ENCODE measurements at places on chromosomes 1 and 21.

GRCh38 chr1:160351629-160352028, 8.4 kb downstream of the NCSTN start:
- no peak for DNase-seq

DNA sequence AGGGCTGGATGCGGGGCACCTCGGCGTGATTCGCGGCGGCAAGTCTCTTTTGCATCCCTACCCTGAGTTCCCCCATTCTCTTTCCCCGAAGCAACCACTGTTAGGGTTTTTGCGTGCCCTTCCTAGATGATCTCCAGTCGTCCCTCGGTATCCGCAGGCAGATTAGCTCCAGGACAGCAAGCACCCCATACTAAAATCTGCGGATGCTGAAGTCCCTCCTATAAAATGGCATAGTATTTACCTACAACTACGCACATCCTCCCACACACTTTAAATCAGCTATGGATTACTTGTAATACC, 22.8 kb upstream of the CFAP126 start:
- no peak for DNase-seq

DNA sequence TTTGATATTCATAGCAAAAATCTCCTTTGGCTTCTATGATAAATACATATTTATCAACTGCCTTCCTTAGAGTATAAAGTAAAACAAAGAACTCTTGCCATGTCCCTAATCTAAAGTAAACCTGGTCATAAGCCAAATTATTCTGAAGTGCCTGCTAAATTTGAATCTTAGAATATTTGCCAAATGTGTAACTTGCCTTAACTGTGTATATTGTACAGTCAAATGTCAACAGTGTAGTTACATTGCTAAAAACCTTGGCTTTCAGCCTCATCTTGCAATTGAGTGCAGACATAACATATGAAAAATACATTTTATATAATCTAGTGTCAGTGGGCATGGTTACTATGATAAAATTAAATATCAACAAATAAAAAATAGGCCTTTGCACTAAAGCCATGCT, 583.4 kb upstream of the ADAMTS5 start:
- no peak for DNase-seq

DNA sequence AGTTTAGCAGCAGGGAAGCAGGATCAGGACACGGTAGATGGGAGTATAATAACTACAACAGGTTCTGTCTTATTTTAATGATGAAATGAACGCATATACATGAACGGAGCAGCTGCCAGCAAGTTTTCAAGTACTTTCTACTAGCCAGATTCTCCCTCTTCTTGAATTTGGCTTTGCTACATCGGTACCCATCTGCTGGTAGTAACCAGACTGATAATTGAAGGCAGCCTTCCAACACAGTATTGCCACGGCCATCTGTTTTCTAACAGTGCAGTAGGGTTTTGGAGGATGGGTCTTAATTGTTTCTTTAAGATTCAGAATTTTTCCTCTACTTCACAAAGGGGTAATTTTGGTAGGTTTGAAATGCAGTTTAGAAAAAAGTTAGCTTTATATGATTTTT, 33.4 kb downstream of the CENPF start:
- no peak for DNase-seq

DNA sequence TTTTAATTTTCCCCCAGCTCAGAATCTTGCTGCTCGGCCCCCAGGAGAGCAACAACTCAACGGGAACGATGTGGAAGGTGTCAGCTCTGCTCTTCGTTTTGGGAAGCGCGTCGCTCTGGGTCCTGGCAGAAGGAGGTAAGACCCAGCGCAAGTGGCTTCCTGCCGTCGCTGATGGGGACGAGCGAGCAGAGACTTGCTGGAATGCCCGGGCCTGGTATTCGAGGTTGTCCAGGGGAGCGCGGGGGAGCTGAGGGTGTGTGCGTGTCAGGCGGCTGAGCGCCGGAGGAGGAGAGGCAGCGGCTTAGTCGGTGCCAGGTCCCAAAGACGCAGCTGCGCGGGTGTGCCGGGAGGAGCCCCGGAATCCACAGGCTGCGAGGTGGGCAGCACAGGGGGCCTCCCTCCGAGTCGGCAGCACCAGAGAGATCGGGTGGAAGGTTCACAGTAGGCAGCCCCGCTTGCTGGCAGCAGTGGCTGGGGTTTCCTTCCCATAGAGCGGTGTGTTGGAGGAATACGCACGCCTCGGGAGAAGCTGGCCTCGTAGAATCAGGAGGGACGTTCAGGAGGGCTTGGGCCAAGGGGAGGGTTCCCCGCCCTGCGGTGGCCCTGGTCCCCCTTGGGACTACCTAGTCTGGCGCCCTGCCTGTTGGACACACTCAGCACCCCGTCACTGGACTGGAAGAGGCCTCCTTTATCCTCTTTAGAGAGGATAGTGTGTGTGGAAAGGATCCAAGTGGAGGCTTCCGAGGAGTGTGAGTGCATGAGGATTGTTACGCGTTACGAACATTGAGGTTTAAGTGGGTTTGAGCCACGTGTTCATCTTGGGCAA, 547 bp downstream of the PDPN start:
- DNase-seq: no peak

GRCh38 chr1:26064553-26064952, 2.9 kb downstream of the TRIM63 start:
- no peak for DNase-seq

DNA sequence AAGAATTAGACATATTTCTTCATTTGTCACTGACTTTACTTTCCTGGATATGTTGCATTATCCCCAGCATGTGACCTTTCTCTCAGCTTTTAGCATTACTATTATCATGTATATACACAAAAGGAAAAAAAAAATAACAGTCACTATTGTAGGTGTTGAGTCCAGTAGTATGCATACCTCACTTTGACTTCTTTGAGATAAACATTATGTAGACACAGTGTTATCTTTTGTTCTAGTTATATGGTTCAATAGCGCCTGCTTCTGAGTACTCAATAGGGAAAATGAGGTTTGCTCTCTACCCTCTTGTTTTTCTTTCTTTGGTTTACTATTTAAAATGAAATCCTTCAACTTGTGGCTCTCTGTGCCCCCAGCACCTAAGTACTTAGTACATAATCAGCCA, 409.6 kb upstream of the PKN2 start:
- DNase-seq: no peak

DNA sequence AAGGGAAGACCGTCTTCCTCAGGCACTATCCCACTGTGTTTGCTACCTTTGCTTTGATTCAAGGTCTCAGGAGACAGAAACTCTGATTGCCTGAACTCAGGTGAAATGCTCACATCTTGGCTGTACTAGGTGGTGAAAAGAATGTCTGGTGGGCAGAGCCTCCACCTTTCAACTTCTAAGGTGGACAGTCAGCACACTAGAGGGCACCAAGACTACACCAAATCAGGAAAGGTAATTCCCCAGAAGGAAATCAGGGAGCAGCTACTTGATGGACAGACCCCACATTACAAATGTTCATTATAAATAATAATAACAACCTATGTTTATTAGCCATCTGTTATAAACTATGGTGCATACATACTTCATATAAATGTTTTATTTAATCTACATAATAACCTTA, 220.9 kb downstream of the ATG4C start:
- DNase-seq: no peak

DNA sequence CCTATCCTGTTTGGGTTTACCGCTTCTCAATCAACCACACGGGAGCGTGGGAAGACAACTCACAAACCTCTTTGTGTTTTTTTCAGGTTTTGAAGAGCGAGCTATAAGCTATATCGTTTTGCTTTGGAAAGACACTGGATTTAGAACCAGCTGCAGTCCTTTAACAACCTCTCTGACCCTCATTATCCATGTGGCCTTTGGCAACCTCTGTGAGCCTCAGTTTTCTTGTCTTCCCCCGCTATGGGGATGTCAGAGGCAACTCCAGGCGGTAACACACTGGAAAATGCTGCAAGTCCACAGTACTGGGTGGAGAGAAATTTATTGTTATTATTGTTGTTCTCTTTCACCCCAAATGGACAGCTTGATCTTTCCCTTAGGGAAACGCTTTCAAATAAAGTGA, 100.0 kb downstream of the ETS2 start:
- DNase-seq: no peak

DNA sequence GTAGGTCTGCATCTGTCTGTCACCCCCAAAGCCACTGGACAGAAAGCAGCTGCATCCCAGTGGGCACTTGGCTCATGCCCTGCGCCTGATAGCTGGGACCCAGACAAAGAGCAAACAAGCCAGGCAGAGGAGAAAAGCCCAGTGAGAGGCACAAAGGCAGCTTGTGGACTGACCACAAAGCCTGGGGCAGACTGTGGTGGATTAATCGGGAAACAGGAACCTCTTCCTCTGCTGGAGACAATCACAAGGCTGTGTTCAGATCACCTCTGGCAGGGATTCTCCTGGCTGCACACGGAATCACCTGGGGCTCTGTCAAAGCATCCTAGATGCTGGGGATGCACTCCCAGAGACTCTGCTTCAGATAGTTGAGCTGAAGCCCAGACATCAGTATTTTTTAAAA, 15.2 kb upstream of the GJB5 start:
- no peak for DNase-seq

GRCh38 chr1:203743091-203743571, 21.9 kb upstream of the LAX1 start:
- DNase-seq: no peak

GRCh38 chr1:206526064-206526911, 19.0 kb downstream of the RASSF5 start:
- DNase-seq: no peak

- no peak for DNase-seq
Observed at GRCh38 chr1:95685081-95685480, 451.1 kb downstream of the RWDD3 start.

GRCh38 chr1:15400627-15401026, 9.1 kb upstream of the EFHD2 start:
- no peak for DNase-seq

GRCh38 chr1:67058761-67059160, 4.8 kb upstream of the SLC35D1 start:
- DNase-seq: no peak

GRCh38 chr1:113993072-113993471, 13.8 kb downstream of the OLFML3 start:
- DNase-seq: no peak

DNA sequence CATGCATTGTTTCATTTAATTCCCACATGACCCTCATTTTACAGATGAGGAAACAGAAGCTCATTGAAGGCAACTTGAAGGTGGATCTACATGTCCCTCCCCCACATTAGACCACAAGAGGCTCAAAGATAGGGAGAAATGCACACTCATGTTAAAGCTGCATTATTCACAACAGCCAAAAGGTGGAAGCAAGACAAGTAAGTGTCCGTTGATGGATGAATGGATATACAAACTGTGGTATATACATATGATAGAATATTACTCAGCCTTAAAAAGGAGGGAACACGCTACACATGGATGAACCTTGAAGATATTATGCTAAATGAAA, 149.7 kb upstream of the JUN start:
- DNase-seq: no peak

DNA sequence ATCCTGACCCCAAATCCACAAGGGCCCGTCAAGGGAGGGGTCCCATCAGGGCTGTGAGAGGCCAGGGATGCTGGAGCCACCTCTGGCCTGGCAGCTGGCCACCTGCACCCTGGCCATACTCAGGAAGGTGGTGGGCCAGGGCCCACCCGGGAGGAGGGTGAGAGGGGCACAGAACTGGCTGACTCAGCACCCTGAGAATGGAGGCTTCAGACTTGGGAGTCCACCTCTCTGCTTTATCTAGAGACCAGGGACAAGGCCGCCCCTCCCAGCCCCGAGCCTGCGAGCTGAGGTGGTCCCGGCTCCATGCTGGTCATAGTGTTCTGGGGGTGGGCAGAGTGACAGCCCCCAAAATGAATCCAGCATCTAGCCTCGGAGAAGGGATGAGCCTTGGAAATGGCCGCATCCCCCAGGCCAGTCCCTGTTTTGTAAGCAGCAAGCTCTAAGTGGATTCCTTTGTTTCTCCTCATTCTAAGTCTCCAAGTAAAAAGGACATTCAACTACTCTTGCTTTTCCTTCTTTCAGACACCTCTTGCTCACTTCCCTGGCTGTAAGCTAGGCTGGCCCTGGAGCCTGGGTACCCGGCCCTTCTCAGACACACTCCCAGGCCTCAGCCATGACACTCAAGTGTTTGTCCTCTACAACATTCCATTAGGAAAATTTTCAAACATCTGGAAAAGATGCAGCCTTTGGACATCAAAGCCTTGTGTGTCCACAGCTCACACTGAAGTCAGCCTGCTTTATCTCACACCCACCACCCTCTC, 12.3 kb downstream of the WNT3A start:
- no peak for DNase-seq

DNA sequence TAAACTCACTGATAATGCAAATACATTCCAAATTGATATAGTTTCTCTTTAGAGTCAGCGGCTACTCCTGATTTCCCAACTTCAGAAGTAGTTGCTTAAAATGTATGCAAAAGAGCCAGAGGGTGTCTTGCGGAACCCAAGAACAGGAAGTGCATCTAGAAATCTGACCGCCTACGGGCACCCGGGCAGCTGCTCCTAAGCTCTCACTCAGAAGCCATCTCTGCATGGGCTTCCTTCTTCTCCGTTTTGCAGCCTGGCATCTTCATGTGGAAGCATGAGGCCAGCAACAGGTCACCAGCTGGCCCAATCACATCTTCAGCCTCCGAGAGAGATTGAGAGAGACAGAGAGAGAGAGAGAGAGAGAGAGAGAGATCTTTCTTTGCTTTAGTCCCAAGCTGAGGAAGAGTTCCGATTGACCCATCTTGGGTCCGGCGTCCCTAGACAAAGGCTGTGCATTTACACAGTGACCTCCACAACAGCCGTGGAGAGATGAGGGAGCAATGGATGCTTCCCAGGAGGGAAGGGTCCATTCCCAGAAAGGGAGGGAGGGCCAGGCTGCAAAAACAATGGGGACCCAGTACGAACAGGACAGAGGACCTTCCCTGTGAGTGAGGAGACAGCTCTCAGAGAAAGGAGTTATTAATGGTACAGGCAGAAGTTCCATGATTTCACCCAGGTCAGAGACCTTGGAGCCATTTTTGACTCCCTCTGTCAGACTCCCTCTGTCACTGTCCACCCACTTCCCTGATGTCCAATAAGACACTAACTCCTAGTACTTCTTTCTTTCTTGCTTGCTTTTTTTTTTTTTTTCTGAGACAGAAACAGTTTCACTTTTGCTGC, 28.2 kb upstream of the SLC30A1 start:
- peak; percentile 47 for DNase-seq

- DNase-seq: no peak
Observed at GRCh38 chr1:114008993-114009392, 29.7 kb downstream of the OLFML3 start.

Data from naive B cell (primary cell).